Activated gamma-delta T cell treated with Interleukin-2 at 50 U/mL for 16 hours (primary cell): ENCODE measurements at places on chromosomes 1 and 21.

- DNase-seq, result no peak
These were observed 5.9 kb downstream of the ZNF644 start for GRCh38 chr1:91015794-91016550.

DNA sequence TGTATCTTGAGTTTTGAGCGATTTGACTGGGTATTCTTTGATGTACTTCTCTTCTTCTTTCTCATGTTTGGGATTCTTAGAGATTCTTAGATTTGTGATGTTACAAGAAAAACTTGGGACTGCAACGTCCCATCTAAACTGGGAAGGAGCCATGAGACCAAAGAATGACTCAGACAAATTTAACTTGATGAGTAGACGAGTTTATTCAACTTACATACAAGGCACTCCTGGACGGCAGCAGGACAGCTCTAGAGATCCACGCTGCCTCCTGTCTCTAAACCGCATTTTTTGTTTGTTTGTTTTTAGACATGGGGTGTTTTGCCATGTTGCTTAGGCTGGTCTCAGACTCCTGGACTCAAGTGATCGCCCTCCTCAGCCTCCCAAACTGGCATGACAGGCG is 137.1 kb downstream of the PIK3R3 start:
- DNase-seq, result no peak

GRCh38 chr1:113928187-113928930 is 765 bp upstream of the HIPK1 start:
- DNase-seq, result no peak

GRCh38 chr1:92985101-92985500 is 23.8 kb upstream of the DIPK1A start:
- DNase-seq, result no peak

GRCh38 chr1:9164919-9165318 is 36.0 kb upstream of the GPR157 start:
- no peak for DNase-seq

- no peak for DNase-seq
These were observed 25.3 kb downstream of the CHI3L2 start for GRCh38 chr1:111252786-111253185.

GRCh38 chr1:172827301-172827700 is 168.4 kb downstream of the FASLG start:
- no peak for DNase-seq

GRCh38 chr1:92759361-92759760 is 25.5 kb downstream of the EVI5 start:
- no peak for DNase-seq

GRCh38 chr21:28858424-28858823 is 134.3 kb downstream of the LTN1 start:
- no peak for DNase-seq

DNA sequence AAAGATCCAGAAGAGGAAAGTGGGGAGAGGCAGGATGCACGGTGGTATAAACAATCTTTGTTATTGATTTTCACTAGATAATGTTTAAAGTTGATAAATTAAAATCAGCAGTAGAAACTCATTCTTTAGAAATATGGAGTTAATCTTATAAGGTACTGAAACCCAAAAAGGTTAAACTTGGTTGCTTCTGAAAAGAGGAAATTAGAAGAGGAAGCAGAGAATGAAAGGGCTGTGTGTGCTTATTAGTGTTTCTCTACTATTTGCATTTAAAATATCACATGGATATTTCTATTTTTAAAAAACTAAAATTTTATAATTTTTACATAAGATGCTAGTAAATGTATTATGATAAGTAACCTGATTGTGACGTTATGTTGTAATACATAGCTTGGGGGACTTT is 24.4 kb downstream of the C1orf141 start:
- no peak for DNase-seq

DNA sequence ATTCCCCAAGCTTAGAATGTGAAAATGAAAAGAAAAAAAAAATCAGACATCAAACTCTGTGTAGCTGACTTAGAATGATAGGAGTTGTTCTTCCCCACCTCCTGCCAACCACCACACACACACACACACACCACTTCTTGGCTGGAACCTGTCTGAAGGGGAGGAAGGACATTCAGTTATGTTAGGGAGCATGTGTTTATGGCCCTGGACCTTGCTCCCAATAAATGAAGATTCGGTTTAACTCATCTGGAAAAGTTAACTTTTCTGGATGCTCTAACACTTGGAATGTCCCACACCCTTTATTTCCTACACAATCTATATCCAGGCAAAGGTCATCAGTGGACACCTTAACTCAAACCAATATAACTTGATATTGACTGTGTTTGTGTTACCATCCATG is 112.4 kb downstream of the DAB1 start:
- DNase-seq, result no peak

GRCh38 chr21:41668051-41668541 is 98.8 kb downstream of the RIPK4 start:
- no peak for DNase-seq

- DNase-seq, result no peak
These were observed 48.6 kb downstream of the MDM4 start for GRCh38 chr1:204564835-204565234.

DNA sequence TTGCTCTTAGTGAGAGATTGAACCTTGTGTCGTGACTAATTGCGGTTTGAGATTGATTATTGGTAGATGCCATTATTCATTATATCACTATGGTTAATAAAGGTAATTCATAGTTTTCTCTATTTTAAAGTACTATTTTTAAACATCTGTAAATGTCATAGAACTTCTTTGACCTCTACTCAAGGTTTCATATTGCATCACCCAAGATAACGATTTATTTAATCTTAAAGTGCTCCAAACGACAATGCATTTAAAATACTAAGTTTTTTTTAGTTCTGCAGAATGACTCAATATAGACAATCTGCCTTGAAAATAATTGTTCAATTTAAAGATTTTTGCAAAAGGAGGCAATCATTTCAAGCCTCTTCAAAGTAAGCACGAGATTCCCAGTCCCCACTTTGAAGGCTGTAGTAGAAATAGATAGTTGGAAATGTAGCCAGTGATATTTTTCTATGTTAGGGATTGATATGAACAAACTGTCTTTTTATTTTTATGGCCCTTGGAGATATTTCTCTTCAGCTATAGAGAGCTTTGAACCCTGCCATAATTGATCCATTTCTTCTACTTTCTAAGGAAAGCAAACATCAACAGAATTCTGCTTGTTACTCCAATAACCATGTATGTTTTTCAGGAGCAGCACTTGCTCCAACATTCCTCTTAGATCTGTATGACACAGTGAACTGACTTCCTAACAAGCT is 114.2 kb upstream of the PALMD start:
- DNase-seq, result no peak

- no peak for DNase-seq
These were observed 92.0 kb downstream of the STUM start for GRCh38 chr1:226640321-226641136.

GRCh38 chr1:82697965-82698364 is 897.2 kb downstream of the ADGRL2 start:
- no peak for DNase-seq

DNA sequence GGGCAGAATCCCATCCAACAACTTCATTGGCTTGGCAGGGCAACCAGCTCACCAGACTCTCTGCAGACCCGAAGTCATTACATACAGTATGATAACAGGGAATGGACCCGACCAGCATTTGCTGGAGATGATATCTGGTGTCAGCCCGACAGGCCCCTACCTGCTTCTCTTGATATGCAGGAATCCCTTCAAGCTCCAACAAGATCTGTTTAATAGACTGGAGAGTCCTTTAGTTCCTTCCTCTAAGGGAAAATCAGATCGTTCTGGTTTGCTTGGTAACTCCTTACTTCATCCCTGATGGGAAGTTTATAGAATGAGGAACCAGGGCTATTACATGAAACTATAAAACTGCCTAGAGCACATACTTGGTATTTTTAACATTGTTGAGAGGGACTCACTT is 61.2 kb downstream of the EDARADD start:
- no peak for DNase-seq

DNA sequence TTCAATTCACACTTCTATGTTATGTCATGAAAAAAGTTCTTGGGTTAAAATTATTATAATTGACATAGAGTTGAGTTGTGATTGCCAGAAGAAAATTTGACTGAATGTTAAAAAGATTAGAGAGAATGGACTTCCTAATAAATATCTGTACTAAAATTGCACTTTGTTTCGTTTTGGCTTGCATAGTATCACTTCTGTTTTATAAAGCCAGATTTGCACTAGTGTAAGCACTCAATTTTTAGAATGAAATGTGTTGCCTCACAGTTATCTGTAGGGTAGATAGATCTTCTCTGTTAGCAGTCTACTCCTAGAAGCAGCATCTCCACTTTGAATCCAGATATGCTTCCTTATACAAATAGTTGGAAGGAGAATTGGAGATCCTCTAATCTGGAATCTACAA is 95.2 kb upstream of the MPC2 start:
- no peak for DNase-seq

DNA sequence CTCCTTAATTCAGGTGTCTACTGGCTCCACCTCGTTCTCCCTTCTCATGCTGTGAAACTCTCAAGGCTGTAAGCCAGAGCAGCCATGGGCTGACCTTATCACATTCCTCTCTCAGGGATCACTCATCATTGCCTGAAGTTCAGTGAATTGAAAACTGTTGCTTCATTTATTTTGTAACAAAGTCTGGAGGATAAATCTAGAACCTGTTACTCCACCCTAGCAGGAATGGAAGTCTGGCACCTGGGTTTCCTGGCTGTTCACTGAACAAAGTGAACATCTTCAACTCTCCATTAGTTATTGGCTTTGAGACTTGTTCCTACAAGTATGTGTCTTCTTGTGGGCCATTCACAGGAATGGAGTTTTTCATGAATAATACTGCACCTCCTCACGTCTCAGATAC is 584.1 kb downstream of the PTPRU start:
- no peak for DNase-seq

- peak; percentile 39 for DNase-seq
These were observed at the start of gene COL6A2 for GRCh38 chr21:46097336-46098293. Gene COL6A2, plus strand, starts transcription at chr21:46098112.

DNA sequence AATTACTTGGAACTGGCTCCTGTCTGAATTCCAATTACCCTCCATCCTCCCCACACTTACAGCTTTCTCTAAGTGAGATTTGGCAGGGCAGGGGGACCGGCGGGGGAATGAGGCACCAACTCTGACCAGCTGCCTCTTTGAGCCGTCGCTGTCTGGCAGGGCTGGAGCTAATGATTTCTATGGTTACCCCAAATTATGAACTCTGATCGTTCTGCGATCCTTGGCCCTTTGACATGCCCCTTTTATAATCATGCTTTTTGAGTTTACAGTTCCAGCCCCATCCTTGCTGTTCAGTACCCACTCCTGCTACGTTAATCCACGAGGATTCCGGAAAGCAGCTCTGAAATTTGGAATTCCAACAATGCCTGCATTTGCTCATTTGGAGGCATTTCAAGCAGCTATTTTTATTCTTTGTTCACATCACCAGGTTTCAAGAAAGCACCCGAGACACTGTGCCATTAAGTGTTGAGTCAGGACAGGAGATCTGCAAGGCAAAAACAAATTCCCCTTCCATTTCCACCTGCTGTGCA is 54.6 kb upstream of the LBR start:
- no peak for DNase-seq

- DNase-seq, result no peak
These were observed 17.2 kb upstream of the RCSD1 start for GRCh38 chr1:167612587-167613385.

DNA sequence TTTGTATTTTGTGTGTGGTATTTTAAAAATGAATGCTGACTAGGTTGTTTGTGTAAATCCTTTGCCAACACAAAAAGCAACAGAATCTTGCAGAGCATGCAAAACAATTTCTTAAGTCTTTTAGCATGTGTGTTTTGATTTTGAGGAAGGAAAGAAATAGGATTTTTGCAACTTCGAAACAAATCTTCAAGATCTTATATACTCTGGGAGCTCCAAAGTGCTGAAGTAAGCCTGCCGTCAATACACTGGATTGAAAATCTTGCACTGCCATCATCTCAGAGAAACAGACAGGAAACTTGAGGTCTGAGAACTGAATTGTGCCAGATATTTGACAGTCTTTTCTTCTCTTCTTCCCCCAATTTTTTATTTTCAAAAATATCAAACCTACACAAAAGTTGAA is 29.3 kb upstream of the DISP1 start:
- DNase-seq, result no peak

DNA sequence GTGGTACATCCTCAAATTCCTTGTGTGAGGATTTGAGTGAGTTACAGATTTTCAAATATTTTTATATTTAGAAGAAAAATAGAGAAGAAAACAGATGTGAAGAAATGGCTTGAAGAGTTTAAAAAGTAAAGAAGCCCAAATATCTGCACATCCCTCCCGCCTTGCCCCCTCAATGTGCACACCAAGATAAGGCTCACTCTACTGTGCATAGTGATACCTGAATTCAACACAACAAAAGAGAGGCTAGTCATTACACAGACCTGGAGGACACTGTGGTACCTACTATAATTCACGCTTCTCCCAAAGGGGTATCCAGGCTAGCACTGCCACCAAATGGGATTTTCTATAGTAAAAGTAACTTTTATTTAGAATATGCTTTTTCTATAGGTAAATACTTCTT is 44.0 kb upstream of the SYT2 start:
- no peak for DNase-seq

DNA sequence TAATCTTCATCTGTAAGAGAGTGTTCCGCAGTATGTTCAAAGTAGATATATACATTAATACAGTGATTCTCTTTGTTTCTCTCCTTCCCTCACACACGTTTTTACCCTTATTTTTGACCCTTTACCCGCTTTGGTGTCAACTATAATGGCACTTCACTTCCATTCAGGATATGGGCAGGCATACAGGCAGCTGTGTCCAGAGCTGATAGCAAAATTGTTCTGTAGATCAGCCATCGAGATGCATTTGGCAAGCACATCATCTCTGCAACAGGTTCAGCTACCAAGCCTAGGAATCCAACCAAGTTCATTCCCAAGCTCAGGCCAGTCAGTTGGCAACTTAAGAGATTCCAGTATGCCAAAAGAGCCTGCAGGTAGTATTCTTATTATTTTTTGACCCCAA is 74.8 kb downstream of the FNBP1L start:
- DNase-seq, result no peak

- DNase-seq, result no peak
These were observed 300.0 kb upstream of the VAMP3 start for GRCh38 chr1:7470904-7471638.

- no peak for DNase-seq
These were observed 8.4 kb upstream of the SMYD3 start for GRCh38 chr1:246515390-246516005.

DNA sequence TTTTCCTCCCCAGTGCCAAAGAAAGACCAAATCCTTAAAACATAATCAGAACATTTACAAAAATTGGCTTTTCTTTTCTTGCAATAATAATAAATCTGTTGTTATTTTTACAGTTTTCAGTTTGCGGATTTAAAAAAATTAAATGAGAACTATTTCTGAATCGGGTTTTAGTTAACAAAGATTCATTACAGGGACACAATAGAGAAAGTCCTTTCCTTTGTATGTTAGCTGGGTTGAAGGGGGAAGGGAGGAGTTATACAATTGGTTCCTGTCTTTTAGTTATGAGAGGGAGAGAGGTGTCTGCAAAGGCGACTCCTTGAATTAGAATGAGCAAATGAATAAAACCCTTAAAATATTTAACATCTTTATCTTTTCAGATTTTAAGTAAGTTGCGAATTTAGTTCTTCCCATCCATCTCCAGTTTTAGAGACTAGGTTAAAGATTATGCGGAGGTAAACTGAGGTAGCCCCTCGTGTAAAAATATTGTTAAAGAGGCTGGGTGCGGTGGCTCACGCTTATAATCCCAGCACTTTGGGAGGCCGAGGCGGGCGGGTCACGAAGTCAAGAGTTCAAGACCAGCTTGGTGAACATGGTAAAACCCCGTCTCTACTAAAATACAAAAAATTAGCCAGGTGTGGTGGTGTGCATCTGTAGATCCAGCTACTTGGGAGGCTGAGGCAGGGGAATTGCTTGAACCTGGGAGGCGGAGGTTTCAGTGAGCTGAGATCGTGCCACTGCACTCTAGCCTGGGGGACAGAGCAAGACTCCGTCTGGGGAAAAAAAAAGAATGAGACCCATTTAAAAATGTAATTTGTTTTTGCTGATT is 3.9 kb downstream of the SPEN start:
- DNase-seq, result no peak
